HCT116 (cell line): ENCODE measurements at places on chromosomes 16 and 17.

DNA sequence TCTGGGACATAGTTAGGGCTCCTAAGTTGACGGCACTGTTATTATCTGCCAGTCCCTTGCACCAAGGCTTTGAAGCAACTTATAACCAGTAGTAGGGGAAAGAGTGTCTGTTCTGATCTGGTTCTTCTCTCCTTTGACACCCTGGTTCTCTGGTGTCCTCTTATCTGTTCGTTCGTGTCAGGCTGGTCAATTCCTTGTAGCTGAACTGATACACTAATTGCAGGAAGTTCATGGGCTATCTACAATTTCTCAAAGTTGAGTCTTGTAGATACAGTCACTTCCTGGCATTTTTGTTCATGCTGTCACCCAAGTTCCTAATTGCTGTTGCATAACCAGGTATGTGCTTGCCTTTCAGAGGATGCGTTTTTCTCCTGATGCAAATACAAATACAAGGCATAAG lies 17.3 kb upstream of the MYO1D start:
- no peak for DNase-seq

DNA sequence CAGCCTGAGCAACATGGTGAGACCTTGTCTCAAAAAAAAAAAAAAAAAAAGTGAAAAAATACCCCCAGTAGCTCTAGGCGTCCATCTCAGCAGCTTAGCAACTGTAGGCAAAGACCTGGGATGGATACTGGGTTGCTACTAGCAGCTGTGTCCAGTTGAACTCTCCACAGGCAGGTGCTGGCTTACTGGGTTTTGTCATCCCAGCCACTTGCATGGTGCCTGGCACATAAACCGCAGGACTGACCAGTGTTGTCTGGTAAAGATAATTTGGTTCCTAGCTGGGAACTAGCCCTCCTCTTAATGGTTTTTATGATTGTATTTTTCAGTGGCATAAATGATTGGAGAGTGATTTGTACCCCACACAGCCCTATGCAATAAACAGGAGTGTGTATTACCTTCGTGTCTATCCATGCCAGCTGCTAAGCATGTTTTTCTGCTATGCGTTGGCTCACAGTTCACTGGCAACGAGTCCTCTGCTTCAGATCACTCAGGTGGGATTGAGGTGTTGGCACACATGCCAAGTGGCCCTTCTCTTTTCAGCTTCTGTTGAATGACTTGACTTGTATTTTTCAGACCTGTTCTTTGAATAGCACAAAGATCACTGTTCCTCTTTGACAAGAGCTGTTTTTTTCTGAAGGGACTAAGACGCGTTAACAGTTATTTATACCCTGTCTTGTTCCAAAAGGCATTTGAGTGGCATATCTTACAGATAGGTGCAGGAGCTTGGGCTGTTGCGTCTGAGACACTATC lies 352.9 kb downstream of the SNX29 start:
- no peak for DNase-seq

DNA sequence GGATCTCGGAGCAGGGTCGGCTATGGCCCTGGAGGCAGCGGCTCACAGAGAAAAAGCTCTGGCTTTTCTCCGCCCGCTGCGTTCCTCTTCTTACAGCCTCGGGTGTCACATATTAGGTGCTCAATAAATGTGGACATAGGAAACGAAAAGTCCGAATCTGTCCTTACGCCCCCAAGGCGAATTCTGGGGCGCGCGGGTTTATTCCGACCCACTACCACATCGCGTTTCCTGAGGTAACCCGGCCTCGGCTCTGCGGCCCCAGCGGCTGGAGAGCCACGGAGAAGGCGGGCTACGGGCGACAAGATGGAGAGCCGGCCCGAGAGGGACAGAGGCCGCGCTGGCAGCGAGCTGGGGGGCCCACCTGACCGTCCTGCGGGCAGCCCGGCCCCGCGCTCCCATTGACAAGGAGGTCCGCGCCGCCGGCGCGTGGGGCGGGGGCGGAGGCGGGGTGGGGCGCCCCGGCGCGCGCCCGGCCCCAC lies 573 bp upstream of the GNAO1 start:
- no peak for DNase-seq

GRCh38 chr16:57563487-57563750 lies 21.0 kb downstream of the ADGRG5 start:
- DNase-seq, result no peak

GRCh38 chr17:15273141-15273793 lies 8.1 kb upstream of the PMP22 start:
- DNase-seq, result no peak

DNA sequence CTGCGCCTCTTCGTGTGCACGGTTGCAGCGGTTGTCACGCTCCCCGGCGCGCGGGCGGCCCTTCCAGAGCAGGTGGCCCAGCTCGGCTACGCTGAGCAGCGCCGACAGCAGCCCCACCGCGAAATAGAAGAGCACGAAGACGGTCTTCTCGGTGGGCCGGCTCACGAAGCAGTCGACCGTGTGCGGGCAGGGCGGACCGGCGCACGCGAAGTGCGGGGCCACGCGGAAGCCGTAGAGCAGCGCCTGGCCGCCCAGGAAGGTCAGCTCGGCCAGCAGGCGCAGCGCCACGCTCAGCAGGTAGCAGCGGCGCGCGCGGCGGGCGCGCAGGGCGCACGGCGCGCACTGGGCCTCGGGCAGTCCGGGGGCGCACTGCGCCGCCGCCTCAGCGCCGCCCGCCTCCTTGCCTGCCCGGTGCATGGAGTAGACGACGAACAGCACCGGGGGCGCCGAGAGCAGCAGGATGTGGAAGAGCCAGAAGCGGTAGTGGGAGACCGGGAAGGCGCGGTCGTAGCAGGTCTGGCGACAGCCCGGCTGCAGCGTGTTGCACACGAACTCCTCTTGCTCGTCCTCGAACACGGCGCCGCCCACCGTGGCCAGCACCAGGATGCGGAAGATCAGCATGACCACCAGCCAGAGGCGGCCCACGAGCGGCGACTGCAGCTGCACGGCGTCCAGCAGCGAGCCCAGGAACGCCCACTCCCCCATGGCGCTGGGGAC lies 1.3 kb downstream of the GJD3 start:
- DNase-seq, result no peak

GRCh38 chr16:51290442-51291285 lies 139.6 kb upstream of the SALL1 start:
- DNase-seq, result no peak

- DNase-seq, result no peak
These were observed 518.1 kb downstream of the KCNJ2 start for GRCh38 chr17:70687421-70687820.

GRCh38 chr17:43962479-43962878 lies 8.7 kb upstream of the PYY start:
- no peak for DNase-seq

GRCh38 chr17:49401971-49402611 lies 12.6 kb downstream of the PHB1 start:
- DNase-seq, result no peak

DNA sequence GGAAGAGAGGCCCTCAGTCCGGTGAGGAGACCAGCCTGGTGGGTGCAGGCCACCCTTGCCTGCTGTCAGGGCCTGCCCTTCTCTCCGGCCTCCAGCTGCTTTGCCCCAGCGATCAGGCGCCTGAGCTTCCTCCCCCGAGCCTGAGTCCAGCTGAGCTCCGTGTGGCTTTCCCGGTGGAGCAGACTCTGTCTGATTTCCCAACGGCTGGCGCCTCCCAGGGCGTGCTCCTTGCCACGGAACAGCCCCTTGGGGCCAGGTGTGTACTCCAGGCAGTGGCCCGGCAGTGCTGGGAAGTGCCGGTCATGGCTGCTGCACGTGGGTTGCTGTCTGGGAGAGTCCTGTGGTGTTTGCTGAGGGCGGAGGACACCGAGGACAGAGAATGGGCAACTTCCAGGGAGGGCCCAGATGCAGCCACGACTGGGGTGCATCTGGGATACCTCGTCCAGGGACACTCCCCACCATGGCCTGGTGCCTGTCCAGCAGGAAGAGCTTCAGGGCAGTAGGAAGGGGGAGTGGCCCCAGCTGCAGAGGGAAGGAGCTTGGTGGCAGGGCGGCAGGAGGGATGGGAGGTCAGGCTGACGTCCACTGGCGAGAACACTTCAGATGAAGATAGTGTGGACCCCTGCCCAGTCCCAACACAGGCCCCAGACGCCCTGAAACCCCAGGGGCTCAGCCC lies 22.5 kb downstream of the METRNL start:
- DNase-seq, result no peak

GRCh38 chr17:12320286-12320685 lies 299.6 kb downstream of the MAP2K4 start:
- no peak for DNase-seq

DNA sequence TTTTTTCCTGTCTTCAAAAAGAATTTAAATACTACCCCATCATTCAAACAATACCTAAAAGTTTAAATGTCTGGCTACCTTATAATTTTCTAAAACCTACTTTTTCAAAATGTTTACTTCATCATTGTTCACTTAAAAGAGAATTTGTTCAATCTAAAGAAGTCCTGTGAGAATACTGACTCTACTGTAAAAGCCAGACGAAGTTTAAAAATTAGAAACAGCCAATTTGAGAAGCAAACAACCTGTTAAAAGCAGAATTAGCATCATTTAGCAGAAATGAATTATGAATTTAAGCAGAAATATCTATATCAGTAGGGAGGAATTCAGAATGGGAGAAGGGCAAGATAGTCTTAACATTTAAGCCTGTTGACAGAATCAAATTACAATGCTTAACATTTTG lies 2.1 kb downstream of the SKA2 start:
- DNase-seq, result no peak

GRCh38 chr17:21339011-21339410 lies 37.1 kb upstream of the KCNJ12 start:
- no peak for DNase-seq

DNA sequence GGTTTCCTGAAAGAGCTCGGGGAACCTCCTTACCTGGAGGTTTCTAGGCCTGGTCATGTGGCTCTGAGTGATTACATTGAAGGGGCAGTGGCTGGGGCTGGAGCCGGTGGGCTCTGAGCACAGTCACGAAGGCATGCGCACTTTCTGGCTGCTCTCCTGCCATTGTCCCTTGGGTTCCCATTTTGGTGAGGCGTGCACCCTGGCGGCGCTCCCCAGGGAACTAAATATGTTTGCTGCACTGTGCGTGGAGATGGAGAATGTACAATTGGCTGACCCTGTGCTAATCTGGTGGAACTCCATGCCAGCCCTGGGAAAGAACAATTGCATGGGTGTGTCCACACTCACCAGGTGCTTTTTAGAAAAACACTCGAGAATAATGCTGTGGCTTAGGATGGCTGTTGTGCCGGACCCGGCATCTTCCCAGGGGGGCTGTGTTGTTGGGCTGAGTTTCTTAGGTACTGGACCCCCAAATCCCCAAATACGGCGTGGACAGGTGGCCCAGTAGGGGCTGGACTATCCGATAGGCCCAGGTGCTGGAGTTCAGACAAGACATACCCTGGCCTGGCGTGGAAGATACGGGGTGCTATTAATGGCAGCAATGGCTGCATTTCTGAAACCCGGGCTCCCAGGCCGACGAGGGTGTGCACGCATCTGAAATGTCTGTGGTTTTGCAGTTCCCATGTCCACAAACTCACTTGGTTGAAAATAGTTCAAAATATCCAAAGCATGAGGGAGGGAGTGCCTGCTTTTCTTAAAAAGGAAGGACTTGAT lies 230.5 kb downstream of the SEC14L1 start:
- DNase-seq, result no peak

DNA sequence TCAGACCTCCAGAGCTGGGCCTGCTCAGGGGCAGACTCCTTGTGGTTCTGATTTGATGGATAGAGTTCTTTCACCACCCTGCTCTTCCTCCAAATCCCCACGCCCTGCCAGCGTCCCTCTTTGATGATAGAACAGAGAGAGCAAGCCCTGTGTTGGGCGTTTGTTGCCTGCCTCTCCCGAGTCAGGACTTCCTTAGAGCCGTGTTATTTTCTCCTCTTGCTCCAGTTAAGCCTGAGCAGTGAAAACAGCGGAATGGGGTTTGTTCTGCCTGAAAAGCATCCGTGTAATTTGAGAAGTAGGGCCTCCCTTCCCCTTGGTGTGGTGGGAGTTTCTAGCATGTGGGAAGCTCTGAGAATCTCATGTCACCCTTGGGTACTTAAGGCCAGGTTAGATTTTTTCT lies 22.1 kb downstream of the TMEM94 start:
- no peak for DNase-seq

DNA sequence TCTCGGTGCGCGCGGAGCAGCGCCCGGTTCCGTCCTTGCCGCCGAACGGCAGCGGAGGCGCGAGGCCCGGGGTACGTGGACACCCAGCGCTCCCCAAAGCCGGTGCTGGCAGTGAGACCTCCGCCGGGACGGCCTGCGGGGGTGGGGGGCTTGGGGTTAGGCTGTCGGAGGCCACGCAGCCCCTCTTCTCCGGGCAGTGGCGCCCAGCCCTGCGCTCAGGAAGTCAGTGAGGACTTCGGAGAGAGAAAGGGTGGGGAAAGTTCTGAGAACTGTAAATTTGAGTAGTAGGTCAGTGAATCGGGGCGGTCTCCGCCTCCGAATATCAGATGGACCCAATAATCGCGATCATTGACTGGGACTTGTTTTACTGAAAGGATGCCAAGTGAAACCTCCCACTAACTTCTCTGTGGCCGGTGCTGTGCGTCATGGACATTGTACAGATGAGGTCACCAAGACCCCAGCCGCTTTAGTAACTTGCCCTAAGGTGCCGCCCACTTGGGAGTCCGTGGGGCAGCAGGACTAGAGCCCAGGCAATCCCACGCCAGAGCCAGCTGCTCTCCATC lies 468 bp downstream of the IL4R start:
- DNase-seq, result peak; percentile 42

- no peak for DNase-seq
These were observed 19.5 kb downstream of the ZNF652 start for GRCh38 chr17:49342575-49342936.

- no peak for DNase-seq
These were observed 6.5 kb downstream of the MT1X start for GRCh38 chr16:56688762-56689161.

DNA sequence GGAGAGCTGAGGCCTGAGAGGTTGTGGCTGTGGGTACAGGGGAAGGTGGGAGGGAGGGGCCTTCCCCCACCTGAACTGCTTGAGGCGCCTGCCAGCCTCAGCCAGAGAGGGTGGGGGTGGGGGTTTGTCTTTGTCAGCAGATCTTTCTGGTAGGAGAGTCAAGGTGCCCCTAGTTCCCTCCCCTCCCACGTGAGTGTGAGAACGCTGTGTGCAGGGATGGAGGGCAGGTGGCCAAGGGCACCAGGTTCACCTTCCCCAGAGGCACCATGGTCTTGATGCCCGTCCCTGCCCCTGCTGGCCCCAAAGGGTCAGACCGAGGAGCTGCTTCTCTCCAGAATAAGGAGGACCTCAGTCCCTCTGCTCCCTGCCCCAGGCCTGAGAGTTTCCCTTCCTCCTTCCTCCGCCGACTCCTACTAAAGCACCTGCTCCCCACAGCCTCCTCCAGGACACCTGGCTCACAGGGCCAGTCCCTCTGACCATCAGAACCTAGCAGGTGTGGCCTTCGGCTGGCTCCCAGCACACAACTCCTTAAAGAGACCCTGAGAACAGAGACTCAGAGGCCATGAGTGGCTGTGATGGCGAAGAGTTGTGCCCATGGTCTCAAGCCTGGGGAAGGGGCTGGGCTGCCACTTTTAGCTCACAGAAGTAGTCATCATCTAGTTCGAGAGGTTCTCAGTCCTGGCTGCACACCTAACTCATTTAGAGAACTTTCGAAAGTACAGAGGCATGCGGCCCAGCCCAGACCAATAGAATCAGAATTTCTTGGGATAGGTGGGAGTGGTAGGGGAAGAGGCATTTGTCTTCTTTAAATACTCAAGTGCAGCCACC lies 113.2 kb upstream of the LHX1 start:
- DNase-seq, result no peak
